ENCODE measurements at places on chromosomes 12 and 14.

DNA sequence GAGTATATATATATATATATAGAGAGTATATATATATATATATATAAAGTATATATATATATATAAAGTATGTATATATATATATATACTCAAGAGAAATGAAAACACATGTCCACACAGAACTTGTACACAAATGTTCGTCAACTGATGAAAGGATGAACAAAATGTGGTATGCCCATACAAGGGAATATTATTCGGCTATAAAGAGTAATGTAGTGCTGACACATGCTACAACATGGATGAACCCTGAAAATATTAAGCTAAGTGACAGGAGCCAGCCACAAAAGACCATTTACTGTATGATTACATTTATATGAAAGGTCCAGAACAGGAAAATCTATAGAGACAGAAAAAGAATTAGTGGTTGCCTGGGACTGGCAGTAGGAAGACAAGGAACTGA is 19.5 kb downstream of the LIMA1 start:
- DNase-seq: no peak

DNA sequence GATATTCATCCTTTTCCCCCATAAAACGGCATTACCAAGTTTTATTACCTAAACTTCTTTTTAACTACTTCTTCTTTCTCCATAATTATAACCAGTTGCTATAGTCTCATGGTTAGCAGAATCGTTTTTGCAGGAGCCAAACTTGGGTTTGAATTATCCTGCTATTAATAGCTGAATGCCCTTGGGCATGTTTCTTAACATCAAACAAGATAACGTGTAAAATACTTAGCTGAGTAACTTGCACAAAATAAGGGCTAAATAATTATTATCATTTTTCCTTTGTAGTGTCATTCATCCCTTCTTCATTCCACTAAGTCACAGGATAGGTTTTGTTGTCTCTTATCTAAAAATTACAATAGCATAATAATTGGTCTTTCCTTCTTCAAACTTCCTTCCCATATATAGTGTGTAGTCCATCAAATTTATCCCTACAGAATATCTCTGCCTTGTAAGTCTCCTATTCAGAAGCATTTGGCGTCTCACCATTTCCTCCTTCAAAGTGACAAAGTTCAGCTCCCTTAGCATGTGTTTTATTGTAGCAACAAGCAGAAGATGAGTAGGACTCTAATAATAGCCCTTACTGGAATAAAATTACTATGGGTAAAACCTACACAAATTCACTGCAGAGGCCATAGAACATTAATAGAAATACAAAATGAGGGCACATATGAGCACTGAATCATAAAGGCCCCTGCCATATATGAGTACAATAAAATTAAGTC is 63.8 kb downstream of the FAR2 start:
- DNase-seq: no peak

- no peak for DNase-seq
Observed at GRCh38 chr14:62307844-62308243, 545.6 kb downstream of the SNAPC1 start.

DNA sequence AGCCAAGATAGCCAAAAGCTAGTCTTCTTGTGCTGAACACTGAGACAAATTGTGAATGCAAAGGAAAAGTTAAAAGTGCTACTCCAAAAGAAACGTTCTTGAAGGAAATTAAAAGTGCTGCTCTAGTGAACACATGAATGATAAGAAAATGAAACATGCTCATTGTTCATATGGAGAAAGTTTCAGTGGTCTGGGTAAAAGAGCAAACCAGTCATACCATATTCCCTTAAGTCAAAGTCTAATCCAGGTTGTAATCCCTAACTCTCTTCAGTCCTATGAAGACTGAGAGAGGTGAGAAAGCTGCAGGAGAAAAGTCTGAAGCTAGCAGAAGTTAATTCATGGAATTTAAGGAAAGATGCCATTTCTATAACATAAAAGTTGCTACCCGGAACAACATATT is 121.5 kb downstream of the MNAT1 start:
- no peak for DNase-seq

DNA sequence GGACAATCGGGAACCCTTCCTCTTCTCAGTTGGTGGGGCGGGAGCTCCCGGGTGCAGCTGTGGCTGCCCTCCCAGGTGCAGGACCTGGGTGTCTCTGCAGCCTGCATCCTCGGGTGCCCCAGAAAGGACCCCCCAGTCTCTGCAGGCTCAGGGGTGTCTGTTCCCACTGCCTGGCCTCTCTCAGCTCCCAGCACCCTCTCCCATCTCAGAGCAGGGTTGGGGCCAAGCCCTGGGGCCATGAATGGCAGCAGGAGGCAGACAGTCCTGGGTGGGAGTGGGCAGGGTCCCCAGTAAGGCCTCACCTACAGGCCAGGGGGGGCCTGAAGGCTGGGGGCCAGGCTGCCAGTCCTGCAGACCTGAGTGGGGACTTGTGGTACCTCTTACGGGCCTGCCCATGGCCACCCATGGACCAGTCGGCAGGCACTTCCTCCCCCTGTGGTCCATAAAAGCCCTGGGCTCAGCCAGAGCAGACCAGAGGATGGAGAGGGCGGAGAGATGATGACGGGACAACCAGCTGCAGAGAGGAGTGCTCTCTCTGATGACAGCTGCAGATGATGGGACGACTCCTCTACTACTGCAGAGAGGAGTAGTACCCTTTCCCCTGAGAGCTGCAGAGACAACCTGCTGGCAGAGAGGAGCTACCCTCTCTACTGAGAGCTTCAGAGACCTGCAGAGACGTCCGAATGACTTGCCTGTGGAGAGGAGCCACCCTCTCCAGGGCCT is 26.6 kb downstream of the TCHP start:
- no peak for DNase-seq

DNA sequence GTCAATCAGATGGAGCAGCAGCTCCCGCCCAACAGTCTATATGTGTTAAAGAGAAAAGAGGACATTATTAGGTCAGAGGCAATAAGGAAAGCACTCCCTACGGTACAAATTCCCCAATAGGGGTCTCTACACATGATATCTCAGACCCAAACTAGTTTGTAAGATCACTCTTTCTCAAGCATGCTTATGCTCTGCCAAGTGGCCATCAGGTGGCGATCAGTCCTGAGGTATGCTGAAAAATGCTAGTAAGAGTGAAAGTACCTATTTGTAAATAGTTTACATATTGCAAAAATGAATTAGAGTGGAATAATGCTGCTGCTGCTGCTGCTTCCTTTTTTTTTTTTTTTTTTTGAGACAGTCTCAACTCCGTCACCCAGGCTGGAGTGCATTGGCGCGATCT is 61.0 kb downstream of the CPM start:
- no peak for DNase-seq

Data from NCI-H1105 treated with DMSO at 0.1 percent for 48 hours (cell line).